Stimulated activated CD4-positive, alpha-beta T cell treated with anti-CD3 and anti-CD28 coated beads, Interleukin-15, amount 100 ng/mL, for 24 hours (primary cell): ENCODE measurements at places on chromosomes 1 and 21.

- no peak for DNase-seq
Observed at GRCh38 chr1:169486281-169487051, 722 bp upstream of the SLC19A2 start.

- DNase-seq = no peak
Observed at GRCh38 chr21:34181431-34182039, 108.2 kb downstream of the MRPS6 start.

- peak; percentile 46 for DNase-seq
Observed at GRCh38 chr1:12163210-12163609, 3.6 kb upstream of the TNFRSF1B start.

GRCh38 chr1:192546596-192547190 is 28.9 kb upstream of the RGS1 start:
- DNase-seq = no peak

DNA sequence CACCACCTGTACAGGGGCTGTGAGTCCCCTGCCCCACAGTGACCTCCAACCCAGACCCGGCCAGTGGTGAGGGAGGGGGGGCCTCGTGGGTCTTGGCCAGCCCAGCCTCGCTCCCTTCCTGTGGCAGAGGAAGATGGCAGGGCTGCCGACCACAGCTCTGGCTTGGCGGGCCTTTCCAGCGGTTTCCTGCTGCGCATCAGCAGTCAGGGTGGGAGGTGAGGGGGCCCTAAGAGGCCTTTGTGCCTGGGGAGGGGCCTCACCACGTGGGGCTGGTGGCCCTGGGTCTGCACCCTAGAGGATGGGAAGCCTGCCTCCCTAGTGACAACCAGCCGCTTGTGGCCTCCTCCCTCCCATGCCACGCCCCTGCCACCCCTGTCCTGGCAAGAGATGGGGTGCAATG is 72.6 kb upstream of the ARHGEF16 start:
- no peak for DNase-seq

DNA sequence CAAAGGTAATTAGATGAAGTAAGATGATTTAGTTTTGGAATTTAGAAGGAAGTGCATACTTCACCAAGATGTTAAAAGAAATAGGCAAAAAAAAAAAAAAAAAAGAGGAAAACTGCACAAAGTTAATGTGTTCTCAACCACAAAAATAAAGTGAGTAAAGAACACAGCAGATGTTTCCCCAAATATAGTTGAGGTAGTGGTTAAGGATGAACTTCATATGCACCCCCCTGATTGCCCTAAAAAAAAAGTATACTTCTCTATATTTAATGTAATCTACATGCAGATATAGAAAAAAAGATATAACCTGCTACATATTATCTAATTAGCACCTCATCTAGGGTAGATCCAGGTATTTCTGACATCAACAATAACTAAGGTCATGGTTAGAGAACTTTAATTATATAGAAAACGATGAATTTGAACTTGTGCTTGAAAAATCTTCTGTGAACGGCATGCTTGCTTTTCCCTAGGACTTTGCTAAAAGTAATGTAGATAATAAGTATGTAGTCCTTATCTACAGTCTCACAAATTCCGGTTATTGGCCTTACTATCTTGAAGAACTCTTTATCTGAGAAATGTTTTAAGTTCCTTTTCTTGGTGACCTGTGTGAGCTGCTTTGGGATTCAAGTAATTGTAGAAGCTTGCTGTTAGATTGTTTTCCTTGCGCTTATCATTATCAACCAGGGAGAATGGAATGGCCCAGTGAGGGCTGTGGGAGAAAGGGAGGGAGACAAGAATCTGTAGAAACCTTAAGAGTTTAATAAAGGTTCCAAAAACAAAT is 70.1 kb upstream of the LRRC7 start:
- DNase-seq = no peak

- DNase-seq = no peak
Observed at GRCh38 chr1:186790101-186790500, 38.6 kb upstream of the PLA2G4A start.

DNA sequence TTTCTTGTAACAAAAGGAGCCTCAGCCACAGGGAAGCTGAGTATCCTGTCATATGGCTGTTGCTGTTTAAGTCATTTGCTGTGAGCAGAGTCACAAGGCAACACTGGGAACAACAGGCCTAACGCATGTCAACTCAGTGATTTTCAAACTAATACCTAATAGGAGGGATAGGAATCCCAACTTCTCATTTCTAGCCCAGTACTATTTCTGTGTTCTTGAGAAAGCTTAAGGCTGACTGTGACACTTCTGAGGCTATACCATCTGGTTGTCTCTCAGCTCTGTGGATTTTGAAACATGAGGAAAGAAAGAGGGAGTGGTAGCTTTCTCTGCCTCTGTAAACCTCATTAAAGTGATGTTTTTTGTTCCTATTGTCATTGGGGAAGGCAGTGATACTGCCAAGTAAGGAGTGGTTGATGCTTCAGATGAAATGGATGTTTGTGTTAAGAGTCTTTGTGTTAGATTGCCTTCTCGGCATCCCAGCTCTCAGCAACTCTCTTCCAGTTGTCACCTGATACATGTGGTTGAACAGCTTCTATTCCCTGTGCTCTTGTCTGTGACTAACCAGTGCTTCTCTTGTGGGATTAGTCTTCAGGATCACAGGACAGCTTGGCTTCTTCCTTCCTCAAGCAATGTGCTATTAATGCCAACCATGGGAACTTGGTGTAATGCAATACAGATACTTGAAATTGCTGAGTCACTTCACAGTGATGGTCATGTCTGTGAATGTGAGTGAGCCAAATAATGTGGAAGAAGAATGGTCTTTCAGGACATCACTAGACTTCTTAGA is 166.8 kb upstream of the IVNS1ABP start:
- no peak for DNase-seq

DNA sequence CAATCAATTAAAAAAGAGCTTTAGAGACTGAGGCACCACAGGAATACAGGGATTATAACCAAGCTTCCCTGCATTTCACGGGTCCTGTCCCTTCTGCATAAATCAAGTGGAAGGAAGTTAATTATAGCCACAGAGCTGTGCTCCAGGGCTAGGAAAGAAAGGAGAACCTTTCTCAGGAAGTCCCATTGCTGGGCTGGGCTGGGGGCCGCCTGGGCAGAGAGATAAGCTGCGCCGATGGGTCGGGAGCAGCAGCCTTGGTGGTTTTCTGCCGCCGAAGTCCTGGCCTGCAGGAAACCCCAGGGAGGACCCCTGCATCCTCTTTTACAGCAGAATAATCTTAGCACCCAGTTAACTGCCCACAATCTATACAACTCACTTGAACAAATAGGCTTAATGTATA is 12.6 kb upstream of the CD34 start:
- DNase-seq = no peak

- no peak for DNase-seq
Observed at GRCh38 chr1:93078203-93078602, 880 bp upstream of the MTF2 start.

GRCh38 chr1:153232553-153232952 is 15.2 kb downstream of the PRR9 start:
- no peak for DNase-seq

GRCh38 chr1:3056641-3057040 is 12.4 kb upstream of the PRDM16 start:
- DNase-seq = no peak

DNA sequence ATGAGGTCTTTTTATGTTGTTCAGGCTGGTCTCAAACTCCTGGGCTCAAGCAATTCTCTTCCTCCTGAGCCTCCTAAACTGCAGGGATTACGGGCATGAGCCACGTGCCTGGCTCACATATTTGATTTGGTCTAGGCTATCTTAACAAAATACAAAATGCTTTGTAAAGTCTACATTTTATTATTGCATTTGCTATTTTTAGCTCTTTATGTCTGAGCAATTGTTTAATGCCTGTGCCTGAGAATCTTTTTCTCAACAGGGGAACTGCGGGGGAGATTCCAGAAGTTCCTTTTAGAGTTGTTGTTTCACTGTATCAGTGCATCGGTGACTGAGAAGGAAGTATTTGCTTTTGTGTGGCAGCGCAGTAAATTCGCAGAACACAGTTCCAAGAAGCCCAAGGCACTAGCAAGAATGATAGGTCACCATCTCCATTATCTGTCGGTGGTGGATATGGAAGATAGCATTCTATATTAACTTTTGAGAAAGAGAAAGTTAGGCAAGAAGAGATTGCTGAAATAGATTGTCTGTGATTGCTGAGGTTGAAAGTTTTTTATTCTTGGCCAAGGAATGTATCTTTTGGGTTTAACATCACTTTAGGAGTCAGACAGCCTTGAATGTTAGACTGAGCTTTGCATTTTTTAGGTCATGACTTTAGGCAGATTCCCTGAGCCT is 167.3 kb downstream of the PDE4B start:
- no peak for DNase-seq
